ENCODE measurements at places on chromosomes 1 and 21. TPM values are rescaled to one million over a fixed set of nuclear protein-coding genes. Genes with fewer than 3 reads are reported as not detected.
A peak's percentile ranks its signal among the peaks of the same experiment; 100 is the strongest.

DNA sequence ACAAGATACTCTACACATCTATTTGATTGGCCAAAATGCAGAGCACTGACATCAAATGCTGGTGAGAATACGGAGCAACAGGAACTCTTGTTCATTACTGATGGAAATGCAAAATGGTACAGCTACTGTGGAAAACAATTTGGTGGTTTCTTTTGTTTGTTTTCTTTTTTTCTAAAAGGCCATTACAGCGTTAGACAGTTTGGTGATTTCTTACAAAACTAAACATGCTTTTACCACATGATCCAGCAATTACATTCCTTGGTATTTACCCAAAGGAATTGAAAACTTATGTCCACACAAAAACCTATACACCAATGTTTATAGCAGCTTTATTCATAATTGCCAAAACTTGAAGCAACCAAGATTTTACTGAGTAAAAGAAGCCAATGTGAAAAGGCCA lies 66.4 kb upstream of the FBXO28 start:
- DNase-seq: no peak

DNA sequence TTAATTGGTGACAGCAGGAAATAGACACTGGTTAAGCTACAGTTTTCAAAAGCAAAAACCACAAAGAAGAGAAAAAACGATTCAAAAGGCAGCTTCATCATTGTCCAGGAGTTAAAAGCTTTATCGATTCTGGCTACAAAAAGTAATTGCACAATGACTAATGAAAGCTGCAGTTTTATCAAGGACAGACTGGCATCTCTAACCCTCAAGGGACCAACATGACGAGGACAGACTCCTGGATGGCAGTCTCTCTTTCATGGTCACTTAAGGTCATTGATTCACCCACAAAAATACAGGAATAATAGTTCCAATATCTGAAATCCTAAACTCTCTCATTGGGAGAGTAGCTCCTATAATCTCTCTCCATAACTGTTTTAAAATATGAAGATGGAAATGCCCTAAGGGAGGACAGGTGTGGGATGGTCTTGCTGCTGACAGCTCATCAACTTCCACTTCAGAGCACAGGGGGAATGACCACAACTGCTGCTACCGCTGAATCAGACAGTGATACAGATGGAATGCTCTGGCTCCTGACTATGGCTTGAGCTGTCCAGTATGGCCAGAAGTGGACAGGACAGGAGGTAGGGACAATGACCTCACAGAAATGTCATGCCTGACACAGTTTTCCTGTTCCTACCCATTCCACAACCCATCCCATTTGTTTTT lies 17.4 kb upstream of the CPLANE2 start:
- no peak for DNase-seq

DNA sequence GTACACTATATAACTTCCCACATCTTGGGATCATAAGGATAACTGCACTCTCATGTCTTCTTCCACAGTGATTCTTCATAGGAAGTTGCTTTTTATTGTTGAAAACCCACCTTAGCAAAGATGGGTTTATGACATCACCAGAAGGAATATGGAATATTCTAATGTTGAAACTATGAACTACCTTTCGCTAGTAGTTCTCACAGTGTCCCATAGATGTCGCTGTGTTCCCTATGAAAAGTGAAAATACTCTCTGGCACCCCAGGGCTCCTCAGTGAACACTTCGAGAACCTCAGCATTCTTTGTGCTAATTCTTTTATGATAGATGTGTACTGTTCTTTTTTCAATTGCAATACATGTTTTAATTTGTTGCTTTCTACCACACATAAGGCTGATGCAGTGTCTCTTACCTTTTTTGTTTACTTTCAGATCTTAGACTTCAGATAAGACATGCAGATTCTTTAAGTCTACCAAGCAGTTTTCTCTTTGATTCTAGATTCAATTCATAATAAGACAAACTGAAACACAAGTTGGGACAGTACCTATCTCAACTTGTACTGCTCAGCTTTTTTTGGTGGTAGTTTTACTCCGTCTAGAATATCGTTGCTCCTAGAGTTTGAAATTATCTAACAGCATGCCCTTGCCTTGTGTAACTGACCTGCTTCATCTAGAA lies 90.8 kb downstream of the GTF2B start:
- DNase-seq: no peak

Gene TM2D1
- total RNA-seq: 66.5 TPM

Gene PCP4
- 198 TPM for total RNA-seq

Gene HRNR
- total RNA-seq: not detected

- no peak for DNase-seq
Measured at GRCh38 chr1:89878256-89878655, 57.4 kb downstream of the LRRC8D start.

GRCh38 chr1:30782361-30783255 lies 25.0 kb upstream of the LAPTM5 start:
- DNase-seq: peak; percentile 87

Gene E2F2
- total RNA-seq: 0.28 TPM

- no peak for DNase-seq
Measured at GRCh38 chr1:111172463-111172862, 28.0 kb downstream of the DENND2D start.

DNA sequence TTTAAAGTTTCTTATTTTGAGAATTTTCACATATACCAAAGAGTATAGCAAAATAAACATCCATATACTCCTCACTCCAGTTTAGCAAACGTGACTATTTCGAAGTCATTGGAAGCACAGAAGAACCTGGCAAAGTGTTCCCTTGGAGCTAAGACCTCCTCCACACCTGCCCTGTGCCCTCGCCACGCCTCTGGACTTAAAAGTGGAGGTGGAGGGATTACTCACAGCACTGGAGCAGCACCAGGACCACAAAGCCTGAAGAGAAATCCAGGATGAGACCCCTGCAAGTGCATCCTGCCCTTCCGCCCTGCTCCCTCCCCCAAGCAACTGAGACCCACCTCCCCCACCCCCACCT lies 436 bp downstream of the CHI3L1 start:
- DNase-seq: peak; percentile 28

DNA sequence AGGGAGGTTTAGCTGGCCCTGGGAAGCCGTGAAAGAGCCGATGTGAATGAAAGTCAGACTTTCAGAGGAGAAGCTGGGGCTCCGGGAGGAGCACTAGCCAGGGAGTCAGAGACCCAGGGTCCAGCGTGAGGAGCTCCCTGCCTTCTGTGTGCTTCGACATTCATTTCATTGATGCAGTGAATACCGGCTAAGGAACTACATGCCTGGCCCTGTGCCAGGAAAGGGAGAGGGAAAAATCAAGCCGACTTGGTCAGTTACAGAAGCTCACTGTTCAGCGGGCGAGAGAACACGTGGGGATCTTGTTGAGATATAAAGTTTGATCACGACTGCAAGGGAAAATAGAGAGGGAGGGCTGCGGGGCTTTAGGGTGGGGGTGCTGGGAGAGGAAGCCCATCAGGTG lies 76.7 kb upstream of the RUNX3 start:
- DNase-seq: peak; percentile 72

DNA sequence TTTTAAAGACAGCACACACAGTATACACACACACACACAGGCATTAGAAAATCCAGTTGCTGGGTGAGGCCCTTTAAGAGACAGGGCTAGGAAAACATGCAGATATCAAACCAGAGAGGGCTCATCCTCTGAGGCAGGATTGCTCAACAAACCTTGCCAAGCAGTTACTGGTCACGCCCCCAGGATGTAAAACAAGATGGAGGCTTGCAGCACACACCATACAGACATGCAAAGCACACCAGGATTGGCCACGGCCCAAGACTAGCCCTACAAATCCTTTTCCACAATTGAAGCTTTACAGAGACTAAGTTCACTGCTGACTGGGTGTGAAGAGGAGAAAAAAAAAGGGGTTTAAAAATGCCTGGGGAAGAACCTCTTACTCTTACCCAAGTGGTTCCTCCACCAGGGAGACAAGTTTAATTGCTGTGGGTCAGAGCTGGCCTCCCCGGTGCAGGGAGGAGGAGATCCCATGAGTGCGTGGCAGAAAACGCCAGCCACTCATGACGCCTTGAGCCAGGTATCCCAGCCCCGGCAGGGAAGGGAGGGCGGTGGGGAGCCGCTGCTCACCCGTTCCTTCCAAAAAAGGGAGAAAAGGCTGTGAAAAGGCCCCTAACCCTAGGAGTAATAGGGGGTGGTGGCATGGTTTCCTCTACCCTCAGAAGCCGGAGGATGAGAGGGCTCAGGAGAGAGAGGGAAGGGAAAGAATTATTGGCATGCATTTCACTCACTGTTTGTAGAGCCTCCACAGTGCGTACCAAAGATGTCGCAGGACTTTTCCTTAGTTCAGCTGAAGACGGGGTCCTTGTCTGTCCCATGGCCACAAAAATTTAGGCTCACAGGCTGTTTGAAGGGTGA lies 594.6 kb upstream of the ZP4 start:
- DNase-seq: no peak

- DNase-seq: no peak
Measured at GRCh38 chr1:182207300-182207699, 145.8 kb upstream of the ZNF648 start.

DNA sequence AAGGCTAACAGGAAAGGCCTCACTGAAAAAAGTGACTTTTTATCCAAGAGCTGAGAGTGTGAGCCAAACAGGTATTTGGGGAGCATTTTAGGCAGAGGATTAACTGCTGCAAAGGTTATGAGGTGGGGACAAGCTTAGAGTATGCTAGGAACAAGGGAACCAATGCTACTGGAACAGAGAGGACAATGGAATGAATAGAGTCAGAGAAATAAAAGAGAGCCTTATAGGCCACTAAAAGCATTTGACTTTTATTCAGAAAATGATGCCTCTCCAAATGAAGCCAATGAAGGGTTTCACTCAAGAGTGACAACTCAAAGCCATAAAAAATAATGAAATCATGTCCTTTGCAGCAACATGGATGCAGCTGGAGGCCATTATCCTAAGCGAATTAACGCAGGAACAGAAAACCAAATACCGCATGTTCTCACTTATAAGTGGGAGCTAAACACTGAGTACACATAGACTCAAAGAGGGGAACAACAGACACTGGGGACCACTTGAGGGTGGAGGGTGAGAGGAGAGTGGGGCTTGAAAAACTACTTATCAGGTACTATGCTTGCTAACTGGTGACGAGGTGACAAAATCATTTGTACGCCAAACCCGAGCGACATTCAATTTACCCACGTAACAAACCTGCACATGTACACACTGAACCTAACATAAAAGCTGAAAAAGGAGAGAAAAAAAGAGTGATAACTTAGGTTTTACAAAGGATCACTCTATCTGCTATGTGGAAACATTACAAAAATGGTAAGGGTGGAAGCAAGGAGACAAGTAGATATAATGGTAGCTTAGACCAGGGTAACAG lies 11.1 kb downstream of the PTP4A2 start:
- DNase-seq: no peak

DNA sequence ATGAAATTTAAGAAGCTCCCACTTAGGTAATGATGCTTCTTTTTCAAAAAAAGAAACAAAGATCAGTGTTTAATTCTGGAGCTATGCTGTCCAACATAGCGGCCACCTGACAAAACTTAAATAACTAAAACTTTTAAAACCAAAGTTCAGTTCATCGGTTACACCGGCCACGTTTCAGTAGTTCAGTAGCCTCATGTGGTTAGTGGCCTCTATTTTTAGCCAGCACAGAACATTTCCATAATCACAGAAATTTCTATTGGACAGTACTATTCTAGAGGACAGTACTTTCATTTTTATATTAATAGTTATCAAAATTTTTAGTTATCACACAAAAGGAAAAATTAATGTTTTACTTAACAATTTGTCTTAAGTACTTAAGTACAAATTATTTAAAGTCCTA lies 141.0 kb downstream of the USP25 start:
- no peak for DNase-seq

Gene WNT9A
- 8.7 TPM for total RNA-seq

DNA sequence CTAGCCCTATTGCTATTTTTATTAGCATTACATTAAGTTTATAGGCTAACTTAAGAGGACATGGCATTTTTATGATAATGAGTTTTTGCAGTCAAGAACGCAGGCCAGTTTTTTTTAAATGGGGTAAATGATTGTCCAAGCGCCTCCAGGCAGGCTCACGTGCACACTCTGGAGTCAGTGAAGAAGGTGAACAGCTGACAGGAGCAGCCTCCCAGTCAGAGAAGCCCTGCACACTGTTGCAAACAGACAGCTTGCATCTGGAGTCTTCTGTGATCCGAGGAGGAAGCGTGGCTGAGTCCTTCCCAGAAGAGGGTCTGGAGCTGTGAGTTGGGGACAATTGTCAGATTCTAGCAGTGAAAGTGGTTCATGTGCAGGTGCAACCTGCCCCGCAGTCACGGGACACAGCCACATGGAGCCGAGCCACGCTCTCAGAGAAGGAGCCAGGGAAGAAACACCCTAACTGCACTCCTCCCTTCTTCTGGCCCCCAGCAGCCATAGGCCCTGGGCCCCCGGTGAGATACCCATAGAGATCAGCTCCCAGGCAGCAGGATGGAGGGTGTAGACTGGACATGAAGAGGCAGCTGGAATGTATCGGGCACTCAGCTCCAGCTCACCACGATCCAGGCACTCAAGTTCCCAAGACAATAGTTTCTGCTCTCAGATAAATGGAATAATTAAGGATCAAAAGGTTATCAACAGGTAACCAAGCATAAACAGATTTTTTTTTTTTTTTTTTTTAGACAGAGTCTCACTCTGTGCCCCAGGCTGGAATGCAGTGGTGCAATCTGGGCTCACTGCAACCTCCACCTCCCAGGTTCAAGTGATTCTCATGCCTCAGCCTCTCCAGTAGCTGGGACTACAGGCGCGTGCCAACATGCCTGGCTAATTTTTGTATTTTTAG lies 26.4 kb downstream of the CAPN2 start:
- DNase-seq: no peak

Gene HFM1
- total RNA-seq: 1.6 TPM

GRCh38 chr1:25146451-25146855 lies 85.8 kb downstream of the SYF2 start:
- no peak for DNase-seq

Gene EVA1B
- total RNA-seq: 83.9 TPM

DNA sequence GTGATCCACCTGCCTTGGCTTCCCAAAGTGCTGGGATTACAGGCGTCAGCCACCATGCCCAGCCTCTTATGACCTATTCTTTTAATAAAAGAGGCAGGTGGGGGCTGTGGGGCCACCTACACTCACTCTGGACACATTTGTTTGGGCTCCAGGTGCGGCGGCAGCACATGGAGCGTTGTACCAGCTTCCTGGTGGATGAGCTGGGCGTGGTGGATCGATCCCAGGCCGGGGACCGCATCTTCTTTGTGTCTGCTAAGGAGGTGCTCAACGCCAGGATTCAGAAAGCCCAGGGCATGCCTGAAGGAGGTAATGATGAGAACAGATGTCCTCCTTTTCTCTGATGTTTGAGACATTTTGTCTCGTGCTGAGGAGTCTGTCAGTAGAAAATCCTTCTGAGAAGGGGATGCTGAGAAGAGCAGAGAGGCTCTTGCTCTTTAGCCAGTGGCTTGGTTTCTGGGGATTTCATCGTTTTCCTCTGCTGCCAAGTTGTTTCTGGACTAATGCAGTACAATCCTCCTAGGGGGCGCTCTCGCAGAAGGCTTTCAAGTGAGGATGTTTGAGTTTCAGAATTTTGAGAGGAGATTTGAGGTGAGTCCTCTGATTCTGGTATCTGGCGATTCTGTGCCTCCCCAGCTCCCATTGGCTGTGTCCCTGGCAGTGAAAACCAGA lies 17.9 kb upstream of the MIIP start:
- no peak for DNase-seq

Gene C1orf141
- not detected for total RNA-seq
